ENCODE measurements at places on chromosomes 1 and 21. TPM values are rescaled to one million over a fixed set of nuclear protein-coding genes. Genes with fewer than 3 reads are reported as not detected.

PGLYRP4 gene
- total RNA-seq = not detected

MANEAL gene
- total RNA-seq = 1.2 TPM

CTSK gene
- 107 TPM for total RNA-seq

USP24 gene
- 45.8 TPM for total RNA-seq

HNRNPCL4 gene
- total RNA-seq = not detected

TRIM46 gene
- total RNA-seq = 3.4 TPM

CCDC27 gene
- not detected for total RNA-seq

NBPF10 gene
- total RNA-seq = 4.8 TPM

DNA sequence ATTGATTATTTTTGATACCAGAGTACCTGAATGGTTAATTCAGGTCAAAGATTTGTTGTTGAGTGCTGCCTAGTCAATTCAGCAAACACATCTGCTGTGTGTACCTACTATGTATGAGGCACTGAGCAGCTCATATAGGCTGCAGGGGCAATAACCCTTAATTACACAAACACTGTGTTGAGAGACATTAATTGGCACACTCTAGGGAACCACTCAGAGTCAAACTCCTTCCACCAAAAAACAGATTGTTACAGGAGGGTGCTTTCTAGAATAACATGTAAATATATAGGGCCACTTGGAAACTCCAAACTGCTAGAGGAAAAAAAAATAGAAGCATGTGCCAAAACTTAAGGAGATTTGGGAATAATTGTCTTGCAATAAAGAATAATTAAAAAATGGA is 31.3 kb downstream of the UBE2U start:
- no peak for DNase-seq

DNA sequence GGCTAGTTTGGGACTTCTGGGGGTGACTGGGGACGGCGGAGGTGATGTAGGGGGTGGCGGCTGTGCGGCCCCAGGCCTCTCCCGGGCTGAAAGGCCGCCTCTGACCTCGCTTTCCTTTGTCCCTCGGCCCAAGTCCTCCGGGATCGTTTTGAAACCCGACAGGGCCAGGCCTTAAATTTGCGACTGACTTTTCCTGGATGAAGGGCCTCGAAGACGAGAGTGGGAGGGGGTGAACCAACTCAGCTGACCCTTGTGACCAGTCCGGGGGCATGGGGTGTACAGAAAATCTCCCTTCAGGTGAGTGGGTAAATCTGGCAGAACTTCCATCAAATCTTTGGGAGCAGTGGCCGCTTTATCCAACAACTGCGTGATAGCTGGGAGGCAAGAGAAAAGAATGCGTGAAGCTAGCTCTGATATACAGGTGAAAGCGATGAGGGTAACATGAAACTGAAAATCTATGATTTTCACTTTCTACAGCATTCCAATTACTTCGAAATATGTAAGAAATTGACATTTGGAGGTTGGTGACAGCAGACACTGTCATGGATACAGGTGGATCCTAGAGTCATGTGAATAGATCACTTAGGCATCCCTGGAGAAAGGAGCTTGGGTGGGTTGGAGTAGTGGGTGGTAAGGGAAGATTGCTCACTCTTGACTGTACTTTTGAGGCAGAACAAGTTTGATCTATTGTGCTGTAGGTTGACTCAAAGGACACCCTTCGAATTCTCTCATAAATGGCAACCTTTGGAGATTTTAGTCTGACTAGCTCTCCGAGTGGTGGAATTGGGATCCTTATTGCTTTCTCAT is 885 bp downstream of the AHCYL1 start:
- no peak for DNase-seq

- no peak for DNase-seq
Measured at GRCh38 chr1:51916587-51917405, 38.3 kb upstream of the NRDC start.

DNA sequence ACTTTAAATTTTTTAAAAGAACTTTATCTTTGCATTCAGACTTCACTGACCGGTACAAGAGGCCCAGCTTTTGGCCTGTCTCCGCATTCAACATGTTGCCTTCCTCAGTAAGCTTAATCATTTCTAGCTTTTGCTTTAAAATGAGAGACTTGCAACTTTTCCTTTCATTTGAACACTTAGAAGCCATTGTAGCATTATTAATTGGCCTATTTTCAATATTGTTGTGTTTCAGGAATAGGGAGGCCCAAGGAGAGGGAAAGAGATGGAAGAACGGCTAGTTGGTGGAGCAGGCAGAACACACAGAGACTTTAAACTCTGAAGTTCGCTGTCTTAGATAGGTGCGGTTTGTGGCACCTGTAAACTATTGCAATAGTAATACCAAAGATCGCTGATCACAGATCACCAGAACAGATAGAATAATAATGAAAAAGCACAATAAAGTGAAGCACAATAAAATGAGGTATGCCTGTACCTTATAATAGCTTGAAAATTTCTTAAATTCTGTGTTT is 31.4 kb downstream of the RABGAP1L start:
- no peak for DNase-seq

GRCh38 chr1:24374891-24375786 is 38.4 kb downstream of the STPG1 start:
- no peak for DNase-seq

DNA sequence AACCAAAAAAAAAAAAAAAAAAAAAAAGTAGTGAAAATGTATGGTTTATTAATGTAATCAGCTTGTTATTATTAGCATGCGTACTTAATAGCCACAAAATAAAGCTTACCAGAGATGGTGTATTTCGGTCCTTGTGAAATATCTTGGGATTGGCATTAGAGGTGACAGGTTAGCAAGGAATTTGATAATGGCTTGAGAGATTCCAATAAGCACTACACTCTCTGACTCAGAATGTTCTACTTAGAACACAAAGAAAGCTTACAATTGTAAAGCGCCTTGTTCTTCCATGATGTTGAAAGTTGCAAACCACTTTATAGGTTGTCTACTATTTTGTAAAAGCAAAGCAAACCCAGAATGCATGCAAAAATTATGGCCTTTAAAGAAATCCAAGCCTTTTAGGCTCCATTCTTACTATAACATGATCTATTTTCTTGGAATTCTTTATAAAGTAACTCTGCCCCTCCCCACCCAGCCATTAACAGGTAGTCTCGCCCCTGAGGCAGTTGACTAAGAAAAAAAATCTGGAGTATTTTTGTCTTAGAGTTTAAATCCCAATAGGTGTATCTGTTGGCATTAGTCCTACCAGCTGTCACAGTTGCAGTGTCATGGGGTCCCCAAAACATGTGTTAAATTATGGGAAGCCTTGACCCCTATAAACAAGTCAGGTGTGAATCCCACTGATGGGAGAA is 129.2 kb downstream of the DHRS3 start:
- DNase-seq = no peak

DNA sequence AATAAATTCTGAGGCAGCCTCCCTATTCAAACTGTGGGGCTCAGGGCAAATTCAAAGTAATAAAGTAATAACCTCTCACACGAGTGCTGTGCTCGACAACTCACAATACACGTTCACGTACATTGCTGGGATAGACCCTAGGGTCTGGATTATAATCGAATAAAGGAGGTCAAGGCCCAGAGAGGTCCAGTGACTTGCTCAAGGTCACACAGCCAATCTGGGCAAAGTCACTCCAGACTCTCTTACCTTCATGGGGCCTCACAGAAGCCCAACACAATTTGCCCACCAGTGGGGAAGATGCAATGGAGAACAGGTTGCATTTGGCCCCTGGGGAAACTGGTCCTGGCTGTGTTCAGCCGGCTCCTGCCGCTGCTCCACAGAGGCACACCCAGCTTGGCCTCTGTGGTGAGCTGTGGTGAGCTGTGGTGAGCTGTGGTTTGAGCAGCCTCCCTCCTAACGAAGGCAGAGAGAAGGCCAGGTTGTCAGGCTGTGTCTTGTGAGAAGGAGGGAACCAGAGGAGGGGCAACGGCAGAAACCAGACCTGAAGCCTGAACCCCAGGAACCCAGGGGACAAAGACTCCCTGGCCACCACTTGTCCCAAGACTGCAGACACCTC is 35.1 kb downstream of the NUAK2 start:
- DNase-seq = no peak
